ENCODE measurements at places on chromosomes 5 and 9. TPM values are rescaled to one million over a fixed set of nuclear protein-coding genes. Genes with fewer than 3 reads are reported as not detected.
A peak's percentile ranks its signal among the peaks of the same experiment; 100 is the strongest.

Gene ZNF883
- total RNA-seq: 3.9 TPM

Gene CLIC3
- total RNA-seq: not detected

Gene IL12B
- not detected for total RNA-seq

Gene CYLC2
- not detected for total RNA-seq

Gene ARHGEF28
- total RNA-seq: 0.30 TPM

Gene FAM200C
- 8.8 TPM for total RNA-seq

Gene F2R
- total RNA-seq: 13.4 TPM

GRCh38 chr5:88932541-88932940, 49.6 kb upstream of the MEF2C start:
- H3K4me1 ChIP-seq: peaks cover 17% of the 10 kb centered on the region
- DNase-seq: no peak
- H3K36me3 ChIP-seq: no peaks in the 10 kb centered on the region
- H3K4me3 ChIP-seq: no peak overlapping the region
- no peak overlapping the region for H3K27ac ChIP-seq
- H3K27me3 ChIP-seq: no peaks in the 10 kb centered on the region

DNA sequence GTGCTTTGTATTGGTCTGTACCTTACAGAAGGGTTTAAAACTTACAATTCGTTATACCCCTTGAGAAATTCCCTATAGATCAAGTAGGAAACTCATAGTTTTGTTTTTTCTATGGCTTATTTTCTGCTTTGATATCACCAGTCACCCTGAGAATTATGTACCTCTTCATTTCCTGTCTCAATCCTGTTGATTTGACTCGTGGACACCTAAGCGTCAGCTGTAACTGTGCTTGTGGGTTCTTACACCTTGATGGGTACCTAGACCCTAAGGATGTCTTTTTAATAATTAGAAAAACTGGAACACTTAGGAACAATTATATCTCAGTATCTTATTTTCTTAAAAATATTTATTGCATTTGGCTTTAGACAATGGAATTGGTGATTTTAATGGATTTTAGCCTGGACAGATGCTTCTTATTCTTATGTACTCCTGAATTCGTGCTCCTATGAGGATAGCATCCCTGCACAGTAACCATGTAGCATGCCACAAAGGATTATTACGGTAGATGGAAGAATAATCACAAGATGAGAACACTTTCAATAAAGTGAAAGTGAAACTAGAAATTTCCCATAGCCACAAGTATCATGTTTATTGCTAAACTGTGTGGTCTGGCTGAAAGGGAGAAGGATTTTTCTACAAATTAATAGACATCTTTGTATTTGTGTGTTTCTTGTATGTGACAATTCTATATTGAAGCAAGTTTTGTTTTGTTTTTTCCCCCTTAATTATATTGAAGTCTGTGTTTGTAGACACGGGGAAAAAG, 1920.3 kb upstream of the WWC1 start:
- no peak for DNase-seq
- no peaks in the 10 kb centered on the region for H3K27me3 ChIP-seq
- peaks cover 5% of the 10 kb centered on the region for H3K4me1 ChIP-seq
- H3K36me3 ChIP-seq: no peaks in the 10 kb centered on the region
- H3K4me3 ChIP-seq: no peak overlapping the region

GRCh38 chr5:150208187-150209098, 18.6 kb downstream of the SLC6A7 start:
- no peak overlapping the region for H3K4me3 ChIP-seq
- H3K27ac ChIP-seq: no peak overlapping the region
- H3K27me3 ChIP-seq: no peaks in the 10 kb centered on the region

DNA sequence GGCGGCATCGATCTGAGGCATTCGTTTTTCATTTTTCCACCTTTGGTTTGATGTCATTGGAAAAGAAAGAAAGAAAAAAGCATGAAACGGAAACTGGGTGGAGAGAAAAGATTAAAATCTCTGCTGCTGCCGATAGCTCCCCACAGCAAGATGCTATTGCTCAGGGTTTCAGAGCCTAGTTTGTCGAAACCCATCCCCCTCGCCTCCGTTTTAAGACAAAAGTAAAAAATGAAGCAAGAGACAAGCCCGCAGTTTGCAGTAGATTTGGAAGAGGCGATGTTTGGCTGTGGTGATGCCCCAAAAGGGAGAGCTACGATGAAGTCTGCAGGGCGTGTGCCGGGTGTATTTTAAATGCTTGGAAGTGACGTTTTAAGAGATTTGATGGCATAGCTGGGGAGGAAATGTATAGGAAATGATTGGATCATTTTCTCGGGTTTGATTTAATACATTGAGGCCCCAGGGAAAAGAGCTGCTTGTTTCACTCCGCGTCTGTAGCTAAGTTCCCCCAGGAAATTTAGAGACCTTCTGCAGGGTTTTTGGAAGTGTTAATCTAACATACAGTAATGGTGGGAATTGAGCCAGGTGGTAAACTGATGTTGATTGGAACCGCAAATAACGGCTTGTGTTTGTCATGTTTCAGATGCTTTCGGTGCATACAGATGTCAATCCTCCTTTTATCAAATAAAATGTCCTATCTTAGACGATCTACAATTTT, 909 bp downstream of the NDFIP1 start:
- peaks cover 15% of the 10 kb centered on the region for H3K4me1 ChIP-seq
- DNase-seq: peak; percentile 44
- no peaks in the 10 kb centered on the region for H3K27me3 ChIP-seq
- no peaks in the 10 kb centered on the region for H3K36me3 ChIP-seq
- peak overlapping the region; percentile 83 for H3K4me3 ChIP-seq
- peak overlapping the region; percentile 96 for H3K27ac ChIP-seq

GRCh38 chr5:29218138-29218537, 1975.3 kb upstream of the CDH6 start:
- no peak overlapping the region for H3K27ac ChIP-seq
- DNase-seq: no peak

DNA sequence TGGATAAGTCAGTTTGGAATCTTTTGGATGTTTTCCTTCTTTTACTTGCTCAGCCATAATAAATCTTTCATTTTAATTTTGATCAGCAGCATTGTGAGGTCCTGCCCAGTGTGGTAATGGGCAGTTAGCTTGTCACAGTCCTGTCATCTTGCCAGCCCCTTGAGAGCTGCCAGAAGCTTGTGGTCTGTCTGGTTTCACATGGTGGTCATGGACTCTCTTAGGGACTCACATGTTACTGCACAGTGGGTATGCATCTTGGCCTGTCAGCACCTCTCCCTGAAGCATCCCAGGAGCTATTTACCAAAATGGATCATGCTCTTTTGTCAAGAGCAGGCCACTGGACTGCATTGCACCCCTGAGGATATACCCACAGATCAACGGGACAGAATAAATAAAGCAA, 60.3 kb downstream of the DAPK1 start:
- no peaks in the 10 kb centered on the region for H3K36me3 ChIP-seq
- DNase-seq: peak; percentile 85
- peaks cover 11% of the 10 kb centered on the region for H3K4me1 ChIP-seq
- H3K27me3 ChIP-seq: no peaks in the 10 kb centered on the region
- H3K4me3 ChIP-seq: no peak overlapping the region

DNA sequence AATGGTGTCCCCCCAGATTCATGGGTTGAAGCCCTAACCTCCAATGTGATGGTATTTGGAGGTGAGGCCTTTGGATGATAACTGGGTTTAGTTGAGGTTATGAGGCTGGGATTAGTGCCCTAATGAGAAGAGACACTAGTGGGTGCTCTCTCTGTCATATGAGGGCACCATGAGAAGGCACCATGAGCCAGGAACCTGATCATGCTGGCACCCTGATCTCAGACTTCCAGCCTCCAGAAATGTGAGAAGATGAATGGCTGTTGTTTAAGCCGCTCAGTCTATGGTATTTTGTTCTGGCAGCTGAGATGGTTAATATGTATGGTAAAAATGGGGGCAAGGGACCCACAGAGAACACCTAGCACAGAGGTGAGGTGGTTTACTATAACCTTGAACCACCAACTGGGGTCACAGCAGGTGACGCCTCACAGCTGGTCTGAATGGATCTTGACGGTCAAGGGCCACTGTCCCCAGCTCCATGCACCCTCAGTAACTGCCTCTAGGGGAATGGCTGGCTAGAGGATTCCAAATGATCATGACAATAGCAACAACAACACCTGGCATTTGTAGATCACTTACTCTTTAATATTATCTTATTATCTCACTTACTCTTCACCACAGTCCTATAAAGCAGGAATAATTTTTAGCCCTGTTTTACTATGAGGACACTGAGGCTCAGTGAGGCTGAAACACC, 57.1 kb downstream of the FOXI1 start:
- no peak overlapping the region for H3K27ac ChIP-seq
- H3K4me3 ChIP-seq: no peak overlapping the region
- no peaks in the 10 kb centered on the region for H3K4me1 ChIP-seq

- H3K4me1 ChIP-seq: peaks cover under 1% of the 10 kb centered on the region
- H3K27me3 ChIP-seq: no peaks in the 10 kb centered on the region
- no peak overlapping the region for H3K27ac ChIP-seq
- peak; percentile 98 for DNase-seq
Measured at GRCh38 chr9:124285903-124286291, 28.1 kb downstream of the NEK6 start.

DNA sequence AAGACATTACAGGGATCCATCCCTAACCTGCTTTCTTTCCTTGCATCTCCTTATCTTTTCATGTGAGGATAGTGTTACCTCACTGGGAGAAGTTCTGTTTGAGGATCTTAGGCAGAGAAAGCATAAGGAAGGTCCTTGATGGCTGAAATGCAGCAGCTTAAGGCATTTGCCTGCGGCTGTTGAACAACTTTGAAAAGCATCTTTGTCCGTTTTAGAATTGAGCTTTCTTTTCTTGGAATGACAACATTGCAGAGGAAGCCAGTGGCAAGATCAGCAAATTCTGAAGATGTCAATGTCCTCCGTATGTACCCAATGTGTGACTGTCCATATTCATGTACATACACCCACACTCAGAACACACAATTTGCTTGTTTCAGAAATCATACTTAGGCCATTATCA, 436.2 kb downstream of the GABRG2 start:
- H3K27ac ChIP-seq: no peak overlapping the region
- no peaks in the 10 kb centered on the region for H3K36me3 ChIP-seq
- no peak for DNase-seq
- H3K4me3 ChIP-seq: no peak overlapping the region
- H3K4me1 ChIP-seq: peaks cover 4% of the 10 kb centered on the region
- H3K27me3 ChIP-seq: no peaks in the 10 kb centered on the region

- DNase-seq: no peak
- H3K36me3 ChIP-seq: peaks cover 7% of the 10 kb centered on the region
- H3K27me3 ChIP-seq: no peaks in the 10 kb centered on the region
- H3K4me1 ChIP-seq: peaks cover 7% of the 10 kb centered on the region
- no peak overlapping the region for H3K4me3 ChIP-seq
- no peak overlapping the region for H3K27ac ChIP-seq
Measured at GRCh38 chr5:98907951-98908350, 20.9 kb downstream of the CHD1 start.

GRCh38 chr9:113646946-113647914, 183.7 kb downstream of the RGS3 start:
- no peak for DNase-seq
- no peaks in the 10 kb centered on the region for H3K36me3 ChIP-seq
- H3K4me1 ChIP-seq: peaks cover 10% of the 10 kb centered on the region
- H3K4me3 ChIP-seq: no peak overlapping the region

- H3K27ac ChIP-seq: no peak overlapping the region
- no peaks in the 10 kb centered on the region for H3K4me1 ChIP-seq
- H3K4me3 ChIP-seq: no peak overlapping the region
Measured at GRCh38 chr5:170522211-170523141, 18.7 kb downstream of the KCNIP1 start.

GRCh38 chr5:171596391-171596878, 177.0 kb downstream of the FGF18 start:
- H3K27ac ChIP-seq: peak overlapping the region; percentile 9
- H3K36me3 ChIP-seq: no peaks in the 10 kb centered on the region

DNA sequence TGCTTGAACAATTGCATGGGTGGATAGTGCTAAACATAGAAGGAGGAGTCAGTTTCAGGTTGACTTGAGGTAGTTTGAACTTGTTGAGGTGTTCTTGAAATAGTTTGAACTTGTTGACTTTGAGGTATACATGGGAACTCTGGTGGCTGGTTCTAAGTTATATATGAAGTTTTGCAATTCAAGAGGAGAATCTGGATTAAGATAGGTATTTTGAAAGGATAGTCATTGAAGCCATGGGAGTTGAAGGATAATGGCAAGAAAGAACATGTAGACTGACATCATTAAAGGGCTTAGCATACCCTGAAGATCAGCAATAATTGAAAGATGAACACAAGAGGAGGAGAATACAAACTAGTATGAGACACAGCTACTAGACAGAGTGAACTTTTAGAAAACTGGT, 181.9 kb upstream of the MRPS30 start:
- no peaks in the 10 kb centered on the region for H3K36me3 ChIP-seq
- no peaks in the 10 kb centered on the region for H3K27me3 ChIP-seq
- no peak for DNase-seq
- H3K27ac ChIP-seq: no peak overlapping the region
- no peak overlapping the region for H3K4me3 ChIP-seq
- H3K4me1 ChIP-seq: no peaks in the 10 kb centered on the region

GRCh38 chr5:88085462-88085861, 183.2 kb downstream of the TMEM161B start:
- H3K4me1 ChIP-seq: no peaks in the 10 kb centered on the region
- no peaks in the 10 kb centered on the region for H3K36me3 ChIP-seq
- no peak for DNase-seq

DNA sequence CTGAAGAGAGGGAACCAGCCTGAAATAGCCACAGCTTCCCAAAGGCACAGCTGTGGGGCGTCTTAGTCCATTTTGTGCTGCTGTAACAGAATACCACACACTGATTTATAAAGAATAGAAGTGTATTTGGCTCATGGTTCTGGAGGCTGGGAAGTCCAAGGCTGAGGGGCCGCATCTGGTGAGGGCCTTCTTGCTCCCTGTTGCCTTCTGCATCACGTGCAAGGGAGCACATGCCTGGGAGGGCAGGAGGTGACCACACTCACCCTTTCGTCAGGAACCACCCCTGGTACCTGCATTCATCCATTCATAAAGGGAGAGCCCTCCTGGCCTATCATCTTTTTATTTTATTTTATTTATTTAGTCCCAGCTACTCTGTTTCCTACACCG, 10.4 kb downstream of the PLPP7 start:
- no peak overlapping the region for H3K4me3 ChIP-seq
- H3K27me3 ChIP-seq: no peaks in the 10 kb centered on the region
- H3K36me3 ChIP-seq: no peaks in the 10 kb centered on the region
- no peak for DNase-seq
- H3K27ac ChIP-seq: peak overlapping the region; percentile 96

- H3K4me1 ChIP-seq: peaks cover 25% of the 10 kb centered on the region
- H3K36me3 ChIP-seq: no peaks in the 10 kb centered on the region
- no peak overlapping the region for H3K27ac ChIP-seq
- no peak for DNase-seq
- no peak overlapping the region for H3K4me3 ChIP-seq
Measured at GRCh38 chr5:82406205-82406773, 128.1 kb upstream of the RPS23 start.
